ENCODE measurements at places on chromosomes 3 and 15.

GRCh38 chr3:14265246-14265962, 86.8 kb downstream of the LSM3 start:
- DNase-seq: no peak

DNA sequence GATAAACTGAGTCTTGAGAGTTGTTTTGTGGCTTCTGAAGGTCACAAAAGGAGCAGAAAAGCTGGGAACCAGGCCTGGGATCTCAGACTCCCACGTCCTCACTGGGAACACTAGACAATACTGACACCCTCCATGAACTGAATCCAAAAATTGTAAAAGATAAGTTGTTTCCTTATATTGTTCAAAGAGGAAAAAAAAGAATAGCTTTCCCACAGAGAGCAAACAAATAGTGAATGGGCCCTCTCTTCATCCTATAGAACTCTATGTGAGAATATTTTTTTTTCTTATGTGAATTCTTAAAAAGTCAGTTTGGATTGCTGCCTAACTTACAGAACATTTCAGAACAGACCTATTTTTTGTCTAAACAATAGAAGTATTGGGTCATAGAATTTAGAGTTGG, 203.5 kb downstream of the MECOM start:
- no peak for DNase-seq

DNA sequence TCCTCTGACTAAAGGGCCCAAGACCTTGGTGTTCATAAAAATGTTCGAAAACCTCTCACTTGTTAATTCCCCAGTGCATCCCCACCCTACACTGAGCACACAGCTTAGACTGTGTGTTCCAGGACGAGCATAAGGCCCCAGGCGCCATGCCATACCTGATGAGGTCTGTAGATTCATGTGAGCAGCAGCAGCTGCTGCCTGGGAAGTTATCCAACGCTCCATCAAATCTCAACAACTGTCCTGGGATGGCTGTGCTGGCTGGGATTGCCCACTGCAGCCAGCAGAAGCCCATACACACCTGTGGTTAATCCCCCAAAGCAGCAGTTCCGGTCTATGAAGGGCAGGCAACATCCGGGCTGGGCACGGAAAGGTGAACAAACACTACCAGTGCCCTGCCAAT, 391.2 kb downstream of the IL20RB start:
- DNase-seq: no peak

DNA sequence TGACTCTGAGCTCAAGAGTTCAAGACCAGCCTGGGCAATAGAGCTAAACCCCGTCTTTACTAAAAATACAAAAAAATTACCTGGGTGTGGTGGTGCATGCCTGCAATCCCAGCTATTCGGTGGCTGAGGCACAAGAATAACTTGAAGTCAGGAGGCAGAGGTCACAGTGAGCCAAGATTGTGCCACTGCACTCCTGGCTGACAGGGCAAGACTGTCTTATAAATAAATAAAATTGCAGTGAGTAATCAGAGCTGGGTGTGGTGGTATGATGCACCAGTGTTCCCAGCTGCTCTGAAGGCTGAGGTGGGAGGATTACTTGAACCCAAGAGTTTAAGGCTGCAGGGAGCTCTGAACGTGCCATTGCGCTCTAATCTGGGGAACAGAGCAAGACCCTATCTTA, 55.9 kb upstream of the GCNT3 start:
- DNase-seq: no peak

GRCh38 chr3:131356006-131356595, 25.5 kb upstream of the NUDT16 start:
- no peak for DNase-seq

DNA sequence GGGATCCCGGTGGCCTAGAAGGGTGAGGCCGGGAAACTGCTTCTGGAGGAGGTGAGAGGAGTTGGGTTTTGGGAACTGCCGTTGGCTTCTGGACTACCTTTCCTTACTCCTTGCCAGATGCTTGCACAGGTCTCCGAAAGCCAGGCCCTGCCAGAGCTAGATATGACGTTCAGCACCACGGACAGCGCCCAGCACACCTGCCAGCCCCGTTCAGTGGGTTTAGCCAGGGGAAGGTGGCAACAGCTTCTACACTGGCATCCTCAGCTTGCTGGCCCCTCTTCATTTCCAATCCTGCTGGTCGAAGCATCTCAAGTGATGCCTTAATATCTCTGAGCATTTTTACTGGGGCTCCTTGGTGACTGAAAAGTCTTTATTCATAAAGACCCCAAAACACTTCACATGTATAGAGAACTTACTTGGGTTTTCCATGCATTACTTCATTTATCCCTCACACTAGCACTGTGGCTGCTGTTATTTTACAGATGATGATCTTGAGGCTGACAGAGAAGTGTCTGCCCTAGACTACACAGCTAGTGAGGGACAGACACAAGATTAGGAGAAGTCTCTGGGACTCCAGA, 21.9 kb downstream of the HCN4 start:
- DNase-seq: peak; percentile 5

- no peak for DNase-seq
Observed at GRCh38 chr3:13506239-13506638, 26.1 kb downstream of the HDAC11 start.

- DNase-seq: no peak
Observed at GRCh38 chr15:40445421-40445922, 4.7 kb downstream of the BAHD1 start.

DNA sequence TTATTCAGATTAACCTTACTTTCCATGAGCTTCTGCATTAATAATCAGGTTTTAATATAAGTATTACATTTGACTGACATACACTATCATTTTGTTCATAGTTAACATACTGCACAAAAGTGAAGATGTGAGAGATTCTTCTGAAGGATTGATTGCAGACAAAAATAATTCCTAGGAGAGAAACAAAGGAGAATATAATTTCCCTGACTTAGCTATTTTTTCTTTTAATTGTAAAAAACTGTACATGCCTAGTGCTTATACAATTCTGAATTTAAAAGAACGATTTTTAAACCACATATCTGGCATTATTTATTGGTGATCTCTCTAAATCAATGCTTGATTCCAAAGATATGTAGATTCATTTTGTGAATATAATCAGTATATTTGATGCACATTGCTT, 11.0 kb upstream of the DCBLD2 start:
- DNase-seq: no peak

- DNase-seq: no peak
Observed at GRCh38 chr15:75232252-75232813, 25.8 kb upstream of the GOLGA6C start.

DNA sequence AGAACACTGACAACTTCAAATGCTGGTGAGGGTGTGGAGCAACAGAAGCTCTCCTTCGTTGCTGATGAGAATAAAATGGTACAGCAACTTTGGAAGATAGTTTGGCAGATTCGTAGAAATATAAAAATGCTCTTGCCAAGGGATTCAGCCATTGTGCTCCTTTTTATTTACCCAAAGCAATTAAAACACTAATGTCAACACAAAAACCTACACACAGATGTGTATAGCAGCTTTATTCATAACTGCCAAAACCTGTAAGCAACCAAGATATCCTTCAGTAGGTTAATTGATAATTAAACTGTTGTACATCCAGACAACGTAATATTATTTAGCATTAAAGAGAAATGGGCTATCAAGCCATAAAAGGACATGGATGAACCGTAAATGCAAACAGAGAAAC, 37.8 kb upstream of the LSAMP start:
- DNase-seq: no peak

GRCh38 chr3:176953106-176954060, 243.9 kb downstream of the TBL1XR1 start:
- no peak for DNase-seq

GRCh38 chr15:77597804-77598453, 34.8 kb downstream of the LINGO1 start:
- DNase-seq: no peak

DNA sequence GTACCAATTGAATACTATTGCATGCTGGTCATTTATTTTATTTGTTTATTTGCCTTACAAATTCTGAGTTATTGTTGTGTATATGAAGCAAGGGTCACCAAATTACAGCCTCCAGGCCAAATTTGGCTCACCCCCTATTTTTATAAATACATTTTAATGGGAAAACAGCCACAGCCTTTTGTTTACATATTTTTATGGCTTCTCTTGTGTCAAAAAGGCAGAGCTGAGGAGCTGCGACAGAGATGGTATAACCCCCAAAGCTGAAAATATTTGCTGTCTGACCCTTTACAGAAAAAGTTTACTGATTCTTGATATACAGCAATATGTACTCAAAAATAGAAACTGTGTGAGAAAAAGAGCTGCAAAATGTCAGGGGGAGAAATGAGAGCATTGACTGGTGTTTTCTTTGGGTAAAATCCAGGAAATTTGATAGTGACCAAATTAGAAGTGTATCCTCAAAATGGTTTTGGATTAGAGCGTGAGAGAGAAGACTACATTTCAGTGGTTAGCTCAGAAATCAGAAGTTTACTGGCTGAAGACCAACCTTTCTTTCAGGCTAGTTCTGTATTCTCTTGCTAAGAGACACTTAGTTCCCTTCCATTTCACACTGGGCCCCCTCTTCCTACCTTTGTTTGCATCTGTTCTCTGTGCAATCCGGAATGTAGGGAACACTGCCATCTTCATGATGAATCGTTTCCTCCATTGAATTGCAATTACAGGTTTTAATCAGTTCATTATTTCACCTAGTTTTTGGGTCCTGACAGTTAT, 757.8 kb downstream of the AGBL1 start:
- DNase-seq: no peak

GRCh38 chr15:33119273-33119672, 75.2 kb downstream of the FMN1 start:
- no peak for DNase-seq

- DNase-seq: no peak
Observed at GRCh38 chr3:69868841-69869420, 129.7 kb downstream of the MITF start.

DNA sequence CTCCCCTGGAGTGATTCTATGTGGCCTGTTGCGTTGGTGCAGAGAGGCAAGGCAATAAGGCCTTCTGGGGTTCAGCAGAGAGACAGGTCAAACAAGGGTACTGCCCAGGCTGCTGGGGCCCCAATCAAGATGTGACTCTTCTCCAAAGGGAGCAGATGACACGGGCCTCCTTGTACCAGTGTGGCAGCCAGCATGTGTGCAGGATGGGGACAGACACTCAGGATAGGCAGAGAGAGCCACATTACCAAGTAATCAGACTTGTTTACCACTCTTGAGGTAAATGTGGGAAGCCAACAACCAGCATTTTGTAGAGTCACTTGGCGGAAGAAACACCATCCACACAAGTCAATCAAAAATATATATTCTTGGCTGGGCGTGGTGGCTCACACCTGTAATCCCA, 95.3 kb upstream of the DLG1 start:
- no peak for DNase-seq

- DNase-seq: no peak
Observed at GRCh38 chr15:46714950-46715349, 1002.4 kb upstream of the SEMA6D start.
